ENCODE measurements at places on chromosomes 6 and 20.

GRCh38 chr20:51725584-51726176 is 42.5 kb downstream of the ATP9A start:
- DNase-seq, result no peak

DNA sequence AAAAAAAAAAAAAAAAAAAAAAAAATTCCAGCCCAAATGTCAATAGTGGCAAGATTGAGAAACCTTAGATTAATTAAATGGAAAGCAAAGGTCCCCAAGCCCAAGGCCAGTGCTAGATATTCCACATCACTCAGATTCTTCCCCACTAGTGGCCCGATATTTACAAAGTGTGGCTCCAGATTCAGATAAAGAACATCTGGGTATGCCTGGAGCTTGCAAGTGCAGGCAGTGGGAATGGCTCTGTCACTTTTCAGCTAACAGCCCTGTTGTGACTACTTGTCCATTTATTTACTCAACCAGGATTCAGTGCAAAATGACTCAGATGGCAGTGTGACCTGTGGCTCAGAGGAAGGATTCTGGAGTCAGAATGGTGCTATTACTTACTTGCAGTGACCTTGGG is 8.2 kb upstream of the KCNB1 start:
- DNase-seq, result no peak

- no peak for DNase-seq
These were observed 10.5 kb downstream of the C6orf136 start for GRCh38 chr6:30657454-30657853.

DNA sequence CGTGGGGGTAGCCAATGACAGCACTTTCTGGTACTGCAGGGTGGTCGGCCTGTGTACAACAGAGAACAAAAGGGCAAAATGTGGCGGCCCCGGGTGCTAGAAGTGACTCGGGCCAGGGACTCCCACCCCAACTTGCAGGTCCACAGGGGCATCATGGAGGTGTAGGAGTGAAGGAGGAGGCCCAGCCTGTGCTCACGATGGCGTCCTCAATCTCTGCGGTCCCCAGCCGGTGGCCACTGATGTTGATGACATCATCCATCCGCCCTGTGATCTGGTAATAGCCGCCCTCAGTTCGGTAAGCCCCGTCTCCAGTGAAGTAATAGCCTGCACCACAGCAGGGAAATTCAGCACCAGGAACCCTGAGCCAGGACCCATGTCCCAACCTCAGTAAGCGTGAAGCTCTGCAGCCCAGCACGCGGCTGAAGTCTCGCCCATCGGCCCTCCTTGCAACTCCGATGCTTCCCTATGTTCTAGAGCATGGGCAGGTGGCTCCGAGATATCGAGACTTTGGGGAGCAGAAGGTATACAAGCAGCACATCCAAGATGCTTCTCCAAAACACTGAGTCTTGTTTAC is 20.2 kb upstream of the APMAP start:
- DNase-seq, result no peak

GRCh38 chr6:38174315-38174714 is 354.8 kb downstream of the ZFAND3 start:
- DNase-seq, result no peak

- DNase-seq, result peak; percentile 90
These were observed at the start of gene TM9SF4 for GRCh38 chr20:32109392-32110172. TM9SF4 (plus strand) TSS chr20:32109714; CDS start chr20:32109741, 27 bp downstream.

DNA sequence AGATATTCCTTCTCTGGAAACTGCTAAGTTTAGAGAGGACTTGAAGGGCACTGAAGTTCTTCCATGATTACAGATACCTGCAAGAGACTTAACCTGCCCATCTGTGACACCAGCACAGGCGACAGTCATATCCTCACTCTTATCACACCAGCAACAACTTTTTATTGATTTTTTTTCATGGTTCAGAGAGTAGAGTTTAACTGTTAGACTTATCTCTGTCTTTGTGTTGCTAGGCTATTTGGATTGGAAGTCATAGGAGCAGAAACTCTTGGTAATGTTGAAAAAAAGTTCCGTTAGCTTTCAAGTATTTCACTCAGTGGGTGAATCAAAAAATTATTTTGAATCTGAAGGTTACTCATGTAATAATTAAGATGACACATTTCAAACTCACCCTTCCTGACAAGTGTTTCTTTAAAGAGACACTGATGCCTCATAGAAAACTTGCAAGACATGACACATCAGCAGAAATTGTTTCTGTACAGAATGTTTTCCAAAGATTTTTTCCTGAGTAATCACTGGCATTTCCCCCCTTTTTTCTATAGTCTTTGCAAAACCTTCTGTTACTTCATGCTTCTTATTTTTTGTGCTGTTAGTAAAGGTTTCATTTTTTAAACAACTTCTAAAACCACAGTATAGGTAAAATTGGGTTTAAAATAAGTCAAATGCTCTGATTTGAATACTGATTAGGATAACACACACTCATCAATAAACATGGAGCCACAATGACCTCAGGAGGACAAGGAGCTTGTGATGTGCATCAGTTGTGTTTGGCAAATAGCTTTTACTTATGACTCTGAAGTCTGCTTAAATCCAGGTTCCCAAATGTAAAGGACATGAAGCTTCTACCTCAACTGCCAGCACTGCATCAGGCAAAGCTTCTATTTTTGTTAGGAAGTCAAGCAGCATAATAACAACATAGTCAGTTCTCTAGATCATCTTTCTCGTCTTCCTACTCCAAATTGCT is 252.9 kb upstream of the MAN1A1 start:
- peak; percentile 37 for DNase-seq

DNA sequence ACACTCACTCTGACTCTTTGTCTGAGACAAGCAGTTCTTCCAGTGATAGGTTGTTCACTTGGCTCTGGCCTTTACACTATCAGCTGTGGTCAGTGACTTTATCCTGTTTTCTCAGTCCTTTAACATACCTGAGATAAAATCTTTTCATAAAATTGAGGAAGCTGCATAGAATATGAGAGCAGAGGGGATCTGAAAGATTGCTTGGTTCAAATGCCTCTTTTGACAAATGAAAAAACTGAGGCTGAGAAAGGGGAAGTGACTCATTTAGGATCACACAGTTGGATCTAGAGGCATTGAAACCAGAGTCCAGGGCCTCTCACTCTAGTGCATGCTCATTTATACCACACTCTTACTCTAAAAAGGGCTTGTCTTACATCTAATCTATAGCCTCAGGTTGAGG is 277.0 kb upstream of the TBX18 start:
- DNase-seq, result no peak

- DNase-seq, result no peak
These were observed 1.4 kb upstream of the TSPYL4 start for GRCh38 chr6:116255246-116255800.

DNA sequence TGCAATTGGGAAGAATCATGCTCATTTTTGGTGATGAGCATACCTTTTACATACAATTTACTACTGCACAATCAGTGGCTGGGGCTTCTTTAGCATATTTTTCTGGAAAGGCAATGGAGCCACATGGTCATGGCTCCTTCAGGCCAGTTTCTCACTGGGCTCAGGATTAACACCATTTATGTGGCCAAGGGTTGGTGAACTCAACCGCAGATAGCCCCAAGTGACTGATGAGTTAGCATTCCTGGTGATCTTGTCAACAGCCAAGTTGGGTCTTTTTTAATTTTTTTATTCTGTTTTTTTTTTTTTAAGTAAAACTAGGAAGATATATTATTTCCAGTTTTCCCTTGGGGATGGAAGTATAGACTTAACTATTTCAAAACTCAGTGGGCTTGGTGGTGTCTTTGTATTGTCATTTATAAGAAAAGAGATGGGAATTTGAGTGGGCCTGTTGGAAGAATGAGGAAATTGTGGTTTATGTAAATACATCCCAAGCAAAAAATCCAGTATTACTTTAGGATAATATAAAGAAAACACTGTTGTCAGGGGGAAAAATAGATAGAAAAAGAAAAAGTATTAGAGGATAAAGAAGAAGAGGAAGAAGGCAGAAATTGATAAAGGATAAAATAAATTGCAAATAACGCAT is 397.4 kb downstream of the MAFB start:
- no peak for DNase-seq

DNA sequence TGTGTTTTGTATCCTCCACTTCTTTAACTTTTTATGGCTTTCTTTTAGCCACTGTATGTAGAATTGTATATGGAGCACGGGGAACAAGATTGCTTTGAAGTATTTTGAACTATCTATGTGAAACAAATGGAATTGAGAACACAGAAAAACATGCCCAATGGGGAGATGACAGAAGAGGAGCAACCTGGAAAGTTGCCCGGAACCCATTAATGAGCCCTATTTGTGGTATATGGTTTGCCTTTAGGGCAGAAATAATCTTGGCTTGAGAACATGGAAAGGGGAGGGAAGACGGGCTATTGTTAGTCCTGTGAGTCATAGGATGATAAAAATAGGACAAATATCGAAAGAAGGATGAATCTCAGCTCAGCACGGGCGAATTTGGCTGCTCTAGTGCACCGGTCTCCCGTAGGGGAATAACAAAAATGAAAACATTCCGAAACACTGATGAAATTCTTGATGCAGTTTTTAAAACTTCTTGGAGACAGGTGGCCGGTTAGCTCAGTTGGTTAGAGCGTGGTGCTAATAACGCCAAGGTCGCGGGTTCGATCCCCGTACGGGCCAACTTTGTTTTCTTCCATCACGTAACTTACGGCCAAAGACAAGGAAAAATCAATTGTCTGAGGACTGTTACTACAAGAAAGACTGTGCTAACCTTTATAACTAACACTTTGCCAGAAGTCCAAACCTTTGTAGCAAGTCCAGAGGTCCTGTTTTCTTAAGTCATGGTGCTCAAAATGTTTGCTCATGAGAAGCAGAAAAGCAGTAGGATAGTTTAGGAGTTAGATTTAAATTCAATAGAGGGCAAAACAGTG is 15.7 kb downstream of the HMGN4 start:
- peak; percentile 97 for DNase-seq

- DNase-seq, result no peak
These were observed 4.9 kb downstream of the CLIC5 start for GRCh38 chr6:46010771-46011170.

- DNase-seq, result no peak
These were observed 117.4 kb upstream of the FRMD1 start for GRCh38 chr6:168196385-168196860.

DNA sequence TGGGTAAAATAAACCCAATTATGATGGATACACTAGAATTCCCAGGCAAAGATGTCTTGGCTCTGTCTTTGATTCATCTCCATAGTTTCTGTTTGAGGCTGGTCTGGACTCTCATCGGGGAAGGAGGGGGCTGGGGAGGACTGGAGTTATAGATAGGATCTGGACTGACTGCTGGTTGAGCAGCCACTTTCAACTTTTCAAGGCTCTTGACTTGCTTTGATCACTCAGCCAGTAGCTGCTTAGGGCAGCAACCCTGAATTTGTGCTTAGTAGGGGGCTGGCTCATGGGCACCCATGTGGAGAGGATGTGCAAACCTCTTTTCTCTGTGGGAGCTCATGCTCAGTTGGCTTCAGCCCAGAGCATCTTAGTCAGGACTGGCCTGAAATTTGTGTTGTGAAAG is 114.0 kb upstream of the NEDD9 start:
- no peak for DNase-seq

- DNase-seq, result no peak
These were observed 23.5 kb downstream of the PLEKHG1 start for GRCh38 chr6:150622941-150623874.

All from HFFc6 (cell line).